IMR-90 (cell line): ENCODE measurements at places on chromosomes 16 and 17. TPM values are rescaled to one million over a fixed set of nuclear protein-coding genes. Genes with fewer than 3 reads are reported as not detected.

Gene KRT16
- not detected in 2 replicates for total RNA-seq

DNA sequence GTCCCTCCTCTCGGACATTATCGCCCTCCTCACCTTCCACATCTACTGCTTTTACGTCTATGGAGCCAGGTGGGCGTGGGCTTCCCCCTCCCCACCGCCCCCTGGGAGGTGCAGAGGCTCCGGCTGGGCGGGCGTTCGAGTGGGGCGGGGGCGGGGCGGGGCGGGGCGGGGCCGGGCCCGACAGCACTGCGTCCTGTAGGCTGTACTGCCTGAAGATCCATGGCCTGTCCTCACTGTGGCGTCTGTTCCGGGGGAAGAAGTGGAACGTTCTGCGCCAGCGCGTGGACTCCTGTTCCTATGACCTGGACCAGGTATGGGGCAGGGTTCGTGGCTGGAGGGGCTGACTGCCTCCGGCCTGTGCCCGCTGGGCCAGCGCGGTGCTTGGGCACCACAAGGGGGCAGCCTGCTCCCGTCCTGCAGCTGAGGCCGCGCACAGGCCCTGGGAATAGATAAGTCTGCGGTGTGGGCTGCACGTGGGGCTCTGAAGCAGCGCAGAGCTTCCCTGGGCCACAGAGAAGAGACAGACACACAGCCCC is 9.2 kb downstream of the PIGQ start:
- peak; percentile 65 for DNase-seq

DNA sequence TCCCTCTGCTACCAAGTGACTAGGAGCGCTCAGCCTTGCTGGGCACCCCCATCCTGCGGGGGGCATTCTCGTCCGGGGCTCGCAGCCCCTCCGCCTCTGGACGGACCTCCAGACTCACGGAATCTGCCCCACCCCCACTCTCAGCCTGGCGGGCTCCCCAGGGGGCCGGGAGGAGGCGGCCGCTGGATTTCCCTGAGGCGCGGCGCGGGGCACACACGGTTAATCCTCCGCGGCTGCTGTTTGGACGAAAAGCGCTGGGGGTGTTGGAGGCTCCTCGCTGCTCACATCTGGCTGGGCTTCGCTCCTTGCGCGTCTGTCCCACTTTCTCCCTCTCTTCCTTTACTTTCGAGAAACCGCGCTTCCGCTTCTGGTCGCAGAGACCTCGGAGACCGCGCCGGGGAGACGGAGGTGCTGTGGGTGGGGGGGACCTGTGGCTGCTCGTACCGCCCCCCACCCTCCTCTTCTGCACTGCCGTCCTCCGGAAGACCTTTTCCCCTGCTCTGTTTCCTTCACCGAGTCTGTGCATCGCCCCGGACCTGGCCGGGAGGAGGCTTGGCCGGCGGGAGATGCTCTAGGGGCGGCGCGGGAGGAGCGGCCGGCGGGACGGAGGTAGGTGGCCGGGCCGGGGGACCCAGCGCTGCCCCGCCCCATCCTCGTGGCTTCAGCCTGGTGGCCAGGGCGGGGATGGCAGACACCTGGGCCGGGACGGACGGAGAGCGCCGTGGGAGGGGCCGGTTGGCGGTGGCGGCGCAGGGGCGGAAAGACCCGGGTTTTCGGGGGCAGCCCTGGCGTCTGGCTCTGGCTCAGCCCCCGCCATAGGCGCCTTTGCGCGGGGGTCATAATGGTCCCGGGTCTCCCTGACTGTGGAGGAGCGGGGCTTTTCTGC is at the start of gene C1QTNF1:
C1QTNF1 (plus strand) TSS at position 284 of the 886 bp plus-strand sequence. CDS start 19,800 bp downstream, outside the sequence.
- DNase-seq = peak; percentile 38

DNA sequence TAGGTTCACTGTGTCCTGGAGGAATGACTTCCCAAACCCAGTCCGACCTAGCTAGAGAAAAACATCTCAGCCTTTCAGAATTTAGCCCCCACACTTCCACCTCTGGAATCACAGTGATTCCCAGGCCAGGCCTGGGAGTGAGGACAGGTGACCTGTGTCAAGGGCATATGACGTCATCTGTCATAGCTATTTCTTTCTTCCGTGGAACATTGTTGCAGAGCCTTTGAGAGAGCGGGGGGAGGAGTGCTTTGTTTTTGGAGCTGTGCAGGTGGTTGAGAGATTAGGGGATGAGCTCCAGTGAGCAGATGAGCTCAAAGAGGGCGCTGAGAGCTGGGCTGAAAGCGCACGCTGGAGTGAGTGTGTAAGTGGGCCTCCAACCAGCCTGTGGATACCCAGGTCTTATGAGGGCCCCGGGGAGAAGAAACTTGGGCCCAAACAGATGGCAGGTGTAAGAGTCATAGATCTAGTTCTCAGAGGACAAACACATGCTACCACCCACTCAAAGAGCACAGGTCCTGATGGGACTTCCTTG is 344.8 kb downstream of the SNX29 start:
- no peak for DNase-seq

DNA sequence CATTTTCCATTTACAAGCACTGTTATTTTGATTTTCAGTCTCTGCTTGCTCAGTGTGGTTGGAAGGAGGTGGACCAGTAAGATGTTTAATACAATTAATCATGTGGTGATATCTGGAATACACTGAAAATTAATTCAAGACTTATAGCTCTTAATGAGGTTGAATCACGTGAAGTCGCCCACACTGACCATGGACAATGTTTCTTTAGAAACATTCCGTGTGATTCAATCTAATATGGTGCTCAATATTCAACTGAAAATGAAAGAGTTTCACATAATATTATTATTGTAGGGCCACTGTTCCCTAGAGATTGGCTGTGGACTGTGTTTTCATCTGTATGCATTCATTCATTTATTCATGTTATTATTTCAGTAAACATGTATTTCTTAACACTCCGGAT is 45.2 kb upstream of the MAF start:
- no peak for DNase-seq

DNA sequence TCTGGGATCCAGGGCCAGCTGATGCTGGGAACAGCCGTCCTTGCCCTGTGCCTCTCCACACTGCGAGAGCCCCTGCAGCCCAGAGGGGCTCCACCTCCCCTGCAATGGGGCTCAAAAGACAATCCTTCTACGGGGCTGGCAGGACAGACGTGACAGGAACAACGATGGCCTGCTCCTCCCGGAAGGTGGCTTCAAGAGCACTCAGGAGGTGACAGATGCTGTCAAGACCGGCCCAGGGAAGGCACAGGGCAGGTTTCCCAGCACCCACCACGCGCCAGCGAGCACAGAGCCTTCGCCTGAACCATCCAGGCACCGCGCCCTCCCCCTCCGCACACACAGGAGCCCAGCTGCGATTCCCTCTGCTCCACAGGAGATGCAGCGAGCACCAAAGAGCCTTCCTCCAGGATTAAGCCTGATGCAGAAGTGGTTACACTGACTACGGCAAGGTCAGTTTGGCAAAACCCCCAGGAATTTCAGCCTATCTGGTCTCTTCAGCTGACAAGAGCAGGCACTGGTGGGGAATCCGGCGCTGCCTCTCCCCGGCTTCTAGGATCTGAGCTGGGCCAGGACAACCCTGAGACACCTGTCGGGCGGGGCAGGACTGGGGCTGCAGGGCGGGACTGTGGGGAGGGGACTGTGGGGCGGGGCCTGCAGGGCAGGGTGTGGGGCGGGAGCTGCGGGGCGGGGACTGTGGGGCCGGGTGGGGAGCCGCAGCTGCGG is 103.4 kb downstream of the ZNF778 start:
- DNase-seq = peak; percentile 61

DNA sequence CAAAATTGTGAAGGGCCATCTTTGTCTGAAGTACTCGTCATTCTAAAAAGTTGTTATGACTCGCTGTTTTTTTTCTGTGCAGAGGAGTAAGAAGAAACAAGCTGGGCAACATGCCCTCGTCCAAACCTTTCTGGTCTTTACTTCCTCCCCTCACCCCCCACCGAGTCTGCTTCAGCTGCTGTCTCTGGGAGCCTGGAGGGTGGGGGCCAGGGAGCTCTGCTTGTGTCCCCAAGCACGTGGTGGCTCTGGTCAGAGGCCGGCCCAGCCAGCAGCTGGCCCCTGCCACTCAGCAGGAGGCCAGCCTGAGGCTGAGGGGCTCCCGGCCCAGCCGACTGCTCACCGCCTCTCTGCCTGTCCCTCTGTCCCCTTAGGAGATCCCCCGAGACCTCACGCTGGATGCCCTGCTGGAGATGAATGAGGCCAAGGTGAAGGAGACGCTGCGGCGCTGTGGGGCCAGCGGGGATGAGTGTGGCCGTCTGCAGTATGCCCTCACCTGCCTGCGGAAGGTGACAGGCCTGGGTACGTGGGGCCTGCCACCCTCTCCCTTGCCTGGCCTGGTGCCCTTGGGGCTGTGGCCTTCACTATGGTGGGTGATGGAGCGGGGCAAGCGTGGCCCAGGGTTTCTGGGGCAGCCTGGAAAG is 53.7 kb upstream of the LGALS9 start:
- DNase-seq = peak; percentile 82

Gene HID1
- 0.18 and 0.56 TPM in 2 replicates for total RNA-seq

Gene YBX2
- total RNA-seq = not detected in 2 replicates

GRCh38 chr17:7063518-7064094 is 16.4 kb downstream of the CLEC10A start:
- DNase-seq = no peak

Gene KRT28
- not detected in 2 replicates for total RNA-seq

DNA sequence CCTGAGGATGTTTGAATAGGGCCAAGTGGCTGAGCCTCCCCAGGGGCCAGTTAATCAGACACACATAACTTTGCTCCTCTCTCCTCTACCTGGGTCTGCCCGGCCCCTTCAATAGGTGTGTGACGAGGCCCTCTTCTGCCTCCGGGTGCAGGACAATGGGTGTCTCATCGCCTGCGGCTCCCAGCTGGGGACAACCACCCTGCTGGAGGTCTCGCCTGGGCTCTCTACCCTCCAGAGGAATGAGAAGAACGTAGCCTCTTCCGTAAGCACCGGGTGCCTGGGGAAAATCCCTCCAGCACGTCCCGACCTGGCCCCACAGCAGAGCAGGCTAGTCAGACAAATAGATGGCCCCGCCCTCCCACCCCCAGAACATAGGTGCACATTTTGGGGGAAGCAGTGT is 16.1 kb upstream of the KIF19 start:
- DNase-seq = no peak

DNA sequence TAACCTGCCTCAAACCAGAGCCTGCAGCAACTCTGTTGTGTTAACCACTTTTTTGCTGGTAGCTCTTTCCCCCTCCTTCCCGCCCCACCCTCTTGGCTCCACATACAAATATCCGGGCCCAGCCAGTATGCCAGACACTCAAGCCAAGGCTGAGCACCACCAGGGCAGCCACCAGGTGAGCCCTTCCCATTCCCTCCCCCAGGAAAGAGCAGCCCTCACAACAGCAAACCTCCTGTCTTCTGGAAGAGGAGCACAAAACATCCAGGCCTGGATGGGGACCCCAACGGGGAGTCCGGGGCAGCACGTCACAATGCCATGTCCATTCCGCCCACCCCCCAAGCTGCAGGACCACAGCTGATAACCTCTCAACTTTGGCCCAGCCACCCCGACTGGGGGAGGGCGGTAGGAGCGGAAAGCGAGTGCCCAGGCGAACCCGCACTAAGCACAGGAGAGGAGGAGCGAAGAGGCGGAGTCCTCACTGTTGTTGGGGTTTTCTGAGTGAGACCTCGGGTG is 757 bp downstream of the ORMDL3 start:
- no peak for DNase-seq

Gene HOXB8
- 0.54 and 0.56 TPM in 2 replicates for total RNA-seq

Gene C16orf92
- total RNA-seq = not detected in 2 replicates

Gene GNG13
- not detected in 2 replicates for total RNA-seq

GRCh38 chr17:40499551-40500189 is 1.8 kb downstream of the TNS4 start:
- peak; percentile 60 for DNase-seq

Gene CALB2
- total RNA-seq = 0.18 TPM in 1 of 2 replicates, not detected in the other

GRCh38 chr16:444027-444426 is 18.6 kb downstream of the RAB11FIP3 start:
- DNase-seq = no peak

Gene OR3A3
- not detected in 2 replicates for total RNA-seq

Gene SMIM5
- total RNA-seq = not detected in 2 replicates

GRCh38 chr16:85302018-85302847 is 190.0 kb upstream of the CIBAR2 start:
- DNase-seq = peak; percentile 59

DNA sequence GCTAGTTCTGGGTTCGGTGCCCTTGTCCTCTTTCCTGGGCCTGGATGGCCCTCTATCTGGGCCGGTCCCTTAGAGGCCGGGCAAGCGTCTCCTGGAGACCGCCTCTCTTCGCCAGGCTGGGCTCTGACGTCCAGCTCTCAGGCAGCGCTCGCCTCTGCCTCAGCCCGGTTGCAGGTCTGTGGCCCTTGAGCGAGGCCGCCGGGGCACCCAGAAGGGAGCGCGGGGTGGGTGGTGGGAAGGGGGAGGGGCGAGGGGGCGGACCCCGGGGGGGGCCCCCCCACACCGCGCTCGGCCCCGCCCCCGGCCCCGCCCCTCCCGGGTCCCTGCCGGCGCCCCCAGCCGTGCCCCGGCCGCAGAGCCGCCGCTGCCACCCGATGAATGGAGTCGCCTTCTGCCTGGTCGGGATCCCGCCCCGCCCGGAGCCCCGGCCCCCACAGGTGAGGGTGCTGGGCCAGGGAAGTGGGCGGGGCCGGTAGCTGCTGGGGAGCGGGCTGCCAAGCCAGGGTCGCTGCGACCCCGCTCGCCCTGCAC is at the start of gene ARHGAP23:
ARHGAP23 (plus strand) TSS at position 353 of the 531 bp plus-strand sequence; CDS start at position 375, 22 bp downstream.
- DNase-seq = peak; percentile 72

Gene NR1D1
- 0.28 and 0.36 TPM in 2 replicates for total RNA-seq

Gene SLC9A5
- total RNA-seq = 1.8 and 2.5 TPM in 2 replicates

GRCh38 chr17:40362696-40363110 is 1.8 kb downstream of the GJD3 start:
- peak; percentile 70 for DNase-seq

DNA sequence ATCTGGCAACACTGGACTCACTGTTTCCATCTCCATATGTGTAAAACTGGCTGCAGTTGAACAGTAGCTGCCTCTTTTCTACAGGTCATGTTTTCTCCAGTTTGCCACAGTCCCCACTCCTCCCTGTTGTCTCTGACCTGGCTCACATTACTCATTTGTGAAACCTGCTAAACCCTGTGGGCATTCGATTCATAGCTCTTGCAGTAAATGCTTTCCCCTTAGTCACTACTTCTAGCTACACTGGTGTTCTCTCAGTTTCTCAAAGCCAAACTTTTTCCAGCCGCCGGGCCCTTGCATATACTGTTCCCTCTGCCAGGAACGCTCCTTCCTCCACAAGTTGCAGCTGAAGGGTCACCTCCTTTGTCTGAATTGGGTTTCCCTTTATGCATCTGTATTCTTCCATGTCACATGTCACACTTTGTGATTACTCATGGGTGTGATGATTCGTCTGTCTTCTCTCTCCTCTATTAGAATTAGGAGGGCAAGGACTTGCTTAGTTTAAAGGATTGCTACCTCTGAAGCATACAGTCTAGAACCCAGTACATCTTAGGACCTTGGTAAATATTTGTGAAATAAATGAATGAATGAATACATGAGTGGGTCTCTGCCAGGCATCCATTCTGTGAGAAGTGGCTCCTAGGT is 15.0 kb upstream of the MT4 start:
- peak; percentile 28 for DNase-seq

Gene HSPB9
- not detected in 2 replicates for total RNA-seq
